ENCODE measurements at places on chromosomes 16 and 17.

GRCh38 chr17:67829331-67829730 lies 4.0 kb downstream of the BPTF start:
- no peak for DNase-seq

DNA sequence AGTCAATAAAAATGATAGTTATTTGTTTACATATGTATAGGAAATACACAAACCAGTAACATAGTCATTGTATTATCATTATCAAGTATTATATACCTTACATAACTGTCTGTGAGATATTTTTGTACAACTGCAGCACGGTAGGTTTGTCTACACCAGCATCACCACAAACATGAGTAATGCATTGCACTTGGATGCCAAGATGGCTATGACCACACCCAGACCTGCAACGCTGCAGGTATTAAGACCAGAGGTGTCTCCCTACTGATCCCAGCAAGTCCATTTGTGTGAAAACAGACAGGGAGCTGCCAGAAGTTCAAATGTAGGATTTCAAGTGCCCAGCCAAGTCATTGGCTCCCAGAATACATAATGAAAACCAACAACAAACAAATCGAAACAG lies 34.2 kb upstream of the NOS2 start:
- DNase-seq, result no peak

- DNase-seq, result no peak
These were observed 408.4 kb downstream of the CPPED1 start for GRCh38 chr16:12395268-12395667.

GRCh38 chr17:14372905-14373613 lies 72.2 kb downstream of the HS3ST3B1 start:
- DNase-seq, result no peak

DNA sequence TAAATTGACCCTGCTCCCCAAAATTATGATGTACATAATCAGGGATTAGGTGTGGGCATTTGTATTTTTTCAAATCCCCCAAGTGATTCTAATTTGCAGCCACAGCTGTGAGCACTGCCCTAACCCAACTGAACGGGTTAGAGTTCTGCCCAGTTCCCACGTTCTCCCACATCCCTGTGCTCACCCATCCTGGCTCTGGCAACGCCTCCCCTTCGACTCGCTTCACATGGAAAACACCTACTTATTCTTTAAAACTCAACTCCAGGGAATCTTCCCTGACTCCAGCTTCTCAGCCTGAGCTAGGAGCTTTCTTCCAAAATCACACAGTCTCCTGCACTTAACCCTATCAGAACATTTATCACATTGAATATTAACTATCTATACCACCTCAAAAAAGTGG lies 17.6 kb upstream of the C16orf82 start:
- no peak for DNase-seq

- DNase-seq, result peak; percentile 76
These were observed 1.7 kb upstream of the GPRC5B start for GRCh38 chr16:19886073-19886941.

DNA sequence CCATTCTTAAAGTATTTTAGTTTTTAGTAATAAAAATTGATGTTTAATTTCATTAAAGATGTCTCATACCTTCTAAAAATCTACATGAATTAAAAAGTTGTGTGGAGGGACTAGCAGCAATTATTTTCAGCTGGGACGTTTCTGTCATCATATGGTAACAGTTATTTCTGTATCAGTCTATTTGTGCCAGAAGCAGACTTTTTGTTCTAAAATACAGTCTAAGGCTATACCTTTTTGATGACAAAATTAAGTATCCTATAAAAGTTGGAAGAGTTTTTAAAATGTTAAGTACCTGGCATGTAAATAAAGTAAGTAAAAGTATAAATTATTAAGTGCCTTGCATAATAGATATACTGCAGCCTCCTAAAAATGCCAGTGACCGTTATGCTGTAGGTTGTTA lies 5.9 kb downstream of the TAOK1 start:
- DNase-seq, result no peak

GRCh38 chr17:6241996-6242395 lies 171.8 kb downstream of the WSCD1 start:
- no peak for DNase-seq

DNA sequence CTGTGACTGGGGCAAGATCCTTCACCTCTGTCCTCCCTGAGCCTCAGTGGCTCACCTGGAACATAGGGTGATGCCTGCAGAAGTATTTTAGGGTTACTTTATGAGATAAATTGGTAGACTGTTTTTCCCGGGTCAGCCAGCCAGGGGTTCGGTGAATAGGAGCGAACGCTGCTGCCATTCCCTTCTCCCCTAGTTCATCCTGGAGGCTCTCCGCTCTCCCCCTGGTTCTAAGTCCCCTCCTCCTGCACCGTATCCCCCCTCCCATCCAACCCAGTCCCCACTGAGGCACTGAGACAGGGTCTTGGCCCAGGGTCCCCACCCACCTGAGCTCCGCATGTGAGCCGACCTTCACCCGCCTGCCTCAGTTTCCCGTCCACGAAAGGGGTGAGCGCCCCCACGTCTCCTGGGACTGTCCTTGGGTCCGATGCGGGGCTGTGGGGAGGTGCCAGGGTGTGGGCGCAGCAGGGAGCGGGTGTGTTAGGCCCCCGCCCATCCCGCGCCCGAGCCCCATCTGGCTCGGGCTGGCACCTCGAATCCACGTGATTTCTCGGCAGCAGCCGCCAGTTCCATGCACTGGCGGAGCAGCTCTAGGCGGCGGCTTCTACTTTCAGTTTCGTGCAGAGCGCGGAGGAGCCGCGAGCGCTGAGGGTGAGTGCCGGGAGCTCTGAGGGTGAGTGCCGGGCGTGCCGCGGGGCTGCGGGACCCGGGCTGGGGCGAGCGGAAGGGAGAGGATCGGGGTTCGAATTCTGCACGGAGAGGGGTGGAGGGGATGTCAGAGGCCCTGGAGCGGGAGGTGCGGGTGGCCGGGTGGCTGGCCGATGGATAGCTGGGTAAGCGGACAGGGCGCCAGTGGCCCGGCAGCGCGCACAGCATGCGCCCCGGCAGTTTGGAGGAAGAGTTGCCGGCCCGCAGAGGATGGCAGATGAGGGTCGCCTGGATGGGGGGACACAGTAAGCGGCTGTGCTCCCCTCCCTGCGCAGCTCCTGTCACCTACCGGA lies at the start of gene NLRC5:
Gene NLRC5 (plus strand): TSS at position 610 of the 998 bp plus-strand sequence. CDS start 31,156 bp downstream, outside the sequence.
- peak; percentile 66 for DNase-seq

DNA sequence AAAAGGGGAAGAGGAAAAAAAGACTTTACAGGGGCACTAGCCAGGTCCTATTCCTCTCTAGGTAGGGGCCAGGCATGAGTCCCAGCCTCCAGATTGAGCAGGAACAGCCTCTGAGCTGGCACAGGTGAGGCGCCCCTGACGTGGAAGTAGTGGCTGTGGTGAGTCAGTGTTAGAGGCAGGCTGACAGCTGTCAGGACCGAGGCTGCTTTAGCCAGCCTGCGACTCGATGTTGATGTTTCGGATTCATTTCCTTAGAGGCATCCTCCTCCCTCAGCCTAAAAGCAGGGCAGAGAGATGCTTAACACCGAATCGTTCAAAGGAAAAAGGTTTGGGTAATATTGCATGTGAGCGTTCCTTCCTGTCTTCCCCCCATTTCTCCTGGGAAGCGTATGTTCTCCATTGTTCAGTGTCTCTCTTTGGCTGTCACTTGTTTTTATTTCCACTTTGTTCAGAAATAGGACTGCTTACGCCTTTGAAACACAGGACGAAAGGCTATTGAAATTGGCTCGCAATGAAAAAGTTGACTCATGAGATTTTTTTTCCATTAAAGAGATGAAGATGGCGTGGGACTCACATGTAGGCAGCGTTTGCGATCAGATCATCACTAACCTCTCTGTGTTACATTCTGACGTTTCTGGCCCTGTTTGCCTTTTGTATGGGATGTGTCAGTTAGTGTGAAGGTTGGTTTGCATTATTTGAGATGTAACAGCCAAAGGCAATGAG lies 1.3 kb downstream of the KIAA0513 start:
- DNase-seq, result no peak

DNA sequence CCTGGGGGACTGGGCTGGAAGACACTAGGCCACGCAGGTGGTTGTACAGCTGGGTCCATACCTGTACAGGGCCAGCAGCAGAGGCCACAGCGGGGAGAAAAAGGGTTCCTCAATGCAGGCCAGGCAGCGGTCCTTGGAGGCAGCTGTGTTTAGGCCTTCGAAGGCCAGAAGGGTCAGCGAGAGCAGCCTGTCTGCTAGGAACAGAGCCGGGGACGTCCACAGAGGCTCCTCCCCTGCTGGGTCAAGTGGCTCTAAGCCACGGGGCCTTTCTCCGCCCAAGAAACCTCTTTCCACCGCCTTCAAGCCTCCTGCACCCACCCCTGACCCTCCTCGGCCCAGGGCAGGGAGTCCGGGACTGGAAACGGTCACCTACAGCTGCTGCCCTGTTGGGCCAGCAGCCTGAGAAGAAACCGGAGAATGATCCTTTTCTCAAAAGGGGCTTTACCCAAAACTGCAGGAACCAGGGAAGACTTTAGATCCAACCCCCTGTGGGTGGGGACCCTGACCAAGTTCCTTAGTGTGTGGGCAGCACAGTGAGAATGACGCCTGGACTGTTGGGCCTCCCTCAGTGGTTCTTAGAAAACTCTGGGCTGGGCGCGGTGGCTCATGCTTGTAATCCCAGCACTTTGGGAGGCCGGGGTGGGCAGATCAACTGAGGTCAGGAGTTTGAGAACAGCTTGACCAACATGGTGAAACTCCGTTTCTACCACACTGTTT lies 8.4 kb upstream of the SPATA2L start:
- no peak for DNase-seq

- DNase-seq, result peak; percentile 87
These were observed 21.7 kb downstream of the SPHK1 start for GRCh38 chr17:76405967-76406647.

DNA sequence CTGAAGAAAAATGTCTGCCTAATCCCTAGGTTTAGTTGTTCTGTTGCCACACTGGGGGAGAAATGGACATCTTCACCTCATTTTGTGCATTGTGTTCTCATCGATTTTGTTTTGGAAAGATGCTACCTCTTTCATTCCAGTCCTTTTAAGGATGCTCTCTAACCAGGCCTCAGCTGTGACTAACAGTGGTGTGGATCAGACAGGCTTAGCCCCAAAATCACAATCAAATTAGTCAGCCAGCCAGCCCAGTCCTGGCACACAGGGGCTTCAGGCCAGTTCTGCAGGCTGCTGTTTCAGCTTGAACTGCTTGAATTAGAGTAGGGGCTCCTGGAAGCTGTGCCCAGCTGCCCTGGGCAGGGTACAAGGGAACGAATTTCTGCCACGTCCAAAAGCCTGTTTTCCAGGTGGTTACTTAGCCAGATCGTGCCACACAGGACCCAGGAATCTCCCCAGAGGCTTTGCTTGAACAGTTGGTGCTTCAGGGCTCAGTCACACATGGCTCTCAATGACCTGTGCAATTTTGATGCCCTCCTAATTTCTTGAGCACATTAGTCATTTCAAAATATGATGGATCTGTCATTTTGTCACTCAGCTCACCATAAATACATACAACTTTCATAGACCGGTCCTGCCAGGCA lies 60.7 kb downstream of the CLEC16A start:
- DNase-seq, result no peak

DNA sequence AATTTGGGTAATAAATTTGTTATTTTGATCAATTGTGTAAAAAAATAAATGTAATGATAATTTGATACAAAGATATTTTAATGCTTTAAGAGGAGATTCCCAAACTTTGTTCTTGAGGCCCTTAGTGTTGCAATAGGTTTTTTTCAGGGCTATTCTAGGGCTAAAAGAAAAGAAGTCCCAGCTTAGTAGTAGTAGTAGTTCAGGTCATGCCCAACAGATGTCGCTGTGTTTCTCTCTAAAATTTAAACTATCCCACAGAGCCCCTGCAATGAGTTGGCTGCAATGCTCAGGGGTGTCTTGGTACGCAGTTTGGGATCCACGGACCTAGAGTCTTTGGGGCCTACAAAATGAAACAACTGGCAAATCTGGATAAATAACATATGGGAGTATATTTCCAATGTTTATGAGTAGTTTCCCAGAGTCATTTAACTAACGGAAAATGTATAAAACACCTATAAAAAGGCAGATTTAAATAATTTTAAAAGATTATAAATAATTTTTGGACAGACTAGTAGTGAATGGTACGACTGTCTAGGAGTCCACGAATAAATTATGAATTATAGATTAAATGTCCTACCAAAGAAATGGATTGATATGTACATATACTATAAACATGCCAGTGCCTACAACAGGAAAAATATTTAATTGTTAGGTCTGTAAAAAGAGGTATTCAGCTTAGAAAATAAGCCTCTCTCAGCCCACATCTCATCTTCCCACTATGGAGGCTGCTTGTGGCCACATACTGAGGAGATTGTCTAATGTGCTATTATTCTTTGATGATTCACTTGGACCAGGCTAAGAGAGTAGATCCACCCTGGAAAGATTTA lies 228.5 kb upstream of the PMFBP1 start:
- DNase-seq, result peak; percentile 64

DNA sequence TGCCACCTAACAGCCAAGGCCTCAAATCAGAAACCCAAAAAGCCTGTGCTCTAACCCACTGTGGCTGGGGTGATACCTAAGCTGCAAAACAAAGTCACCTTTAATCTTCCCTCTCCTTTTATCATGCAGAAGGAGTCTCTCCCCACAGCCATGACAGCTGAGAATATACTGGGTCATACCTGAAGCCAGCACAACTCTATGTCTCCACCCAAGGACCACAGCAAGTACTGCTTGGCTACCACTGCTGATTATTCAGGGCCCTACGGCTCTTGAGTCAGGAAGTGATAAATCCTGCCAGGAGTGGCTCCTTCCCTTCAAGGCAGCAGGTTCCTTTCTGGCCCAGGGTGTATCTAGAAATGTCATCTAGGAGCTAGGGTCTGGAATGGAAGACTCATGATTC lies 151.5 kb upstream of the TOM1L1 start:
- DNase-seq, result no peak

DNA sequence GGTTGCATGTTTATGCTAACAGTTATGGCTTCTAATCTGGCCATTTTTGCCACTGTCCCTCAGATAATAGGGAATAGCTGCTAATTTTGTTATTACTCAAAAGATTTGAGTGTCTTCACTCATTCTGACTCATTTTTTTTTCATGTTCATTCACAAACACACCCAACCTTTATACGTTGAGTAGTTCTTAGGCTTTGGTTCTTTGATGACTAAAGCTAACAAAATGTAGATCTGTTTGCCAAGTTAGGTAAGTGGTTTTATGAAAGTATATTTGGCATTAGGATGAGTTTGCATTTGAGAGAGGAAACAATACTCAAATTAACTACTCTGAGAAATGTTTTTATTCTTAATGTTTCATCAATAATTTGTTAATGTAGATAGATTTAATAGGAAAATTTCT lies 3.6 kb downstream of the MAP2K4 start:
- DNase-seq, result no peak

DNA sequence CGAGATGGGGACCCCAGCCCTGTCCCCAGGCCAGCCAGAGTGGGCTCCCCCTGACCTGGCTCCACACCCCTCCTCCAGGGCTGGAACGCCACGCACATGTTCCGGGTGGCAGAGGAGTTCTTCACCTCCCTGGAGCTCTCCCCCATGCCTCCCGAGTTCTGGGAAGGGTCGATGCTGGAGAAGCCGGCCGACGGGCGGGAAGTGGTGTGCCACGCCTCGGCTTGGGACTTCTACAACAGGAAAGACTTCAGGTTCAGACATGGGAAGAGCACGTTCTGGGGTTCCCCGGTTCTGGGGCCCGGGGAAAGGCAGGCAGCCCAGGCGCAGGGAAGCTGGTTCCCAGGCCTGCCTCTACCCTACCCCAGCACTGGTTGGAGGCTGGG lies 4.6 kb downstream of the ACE start:
- DNase-seq, result no peak
